ENCODE measurements at places on chromosomes 5 and 9. TPM values are rescaled to one million over a fixed set of nuclear protein-coding genes. Genes with fewer than 3 reads are reported as not detected.

GRCh38 chr5:115920171-115920725 lies 42.0 kb upstream of the LVRN start:
- H3K27me3 ChIP-seq: no peaks in the 10 kb centered on the region
- no peak for DNase-seq
- H3K4me3 ChIP-seq: no peak overlapping the region
- H3K4me1 ChIP-seq: no peaks in the 10 kb centered on the region

- H3K27ac ChIP-seq: no peak overlapping the region
- H3K36me3 ChIP-seq: no peaks in the 10 kb centered on the region
- DNase-seq: no peak
- H3K4me1 ChIP-seq: no peaks in the 10 kb centered on the region
- no peak overlapping the region for H3K4me3 ChIP-seq
Observed at GRCh38 chr5:149598966-149599365, 17.7 kb downstream of the ARHGEF37 start.

Gene SAXO1
- 0.22 TPM for total RNA-seq

GRCh38 chr9:116282597-116282996 lies 129.0 kb downstream of the PAPPA start:
- no peaks in the 10 kb centered on the region for H3K36me3 ChIP-seq
- no peaks in the 10 kb centered on the region for H3K4me1 ChIP-seq
- no peak for DNase-seq
- H3K27me3 ChIP-seq: no peaks in the 10 kb centered on the region
- no peak overlapping the region for H3K4me3 ChIP-seq

DNA sequence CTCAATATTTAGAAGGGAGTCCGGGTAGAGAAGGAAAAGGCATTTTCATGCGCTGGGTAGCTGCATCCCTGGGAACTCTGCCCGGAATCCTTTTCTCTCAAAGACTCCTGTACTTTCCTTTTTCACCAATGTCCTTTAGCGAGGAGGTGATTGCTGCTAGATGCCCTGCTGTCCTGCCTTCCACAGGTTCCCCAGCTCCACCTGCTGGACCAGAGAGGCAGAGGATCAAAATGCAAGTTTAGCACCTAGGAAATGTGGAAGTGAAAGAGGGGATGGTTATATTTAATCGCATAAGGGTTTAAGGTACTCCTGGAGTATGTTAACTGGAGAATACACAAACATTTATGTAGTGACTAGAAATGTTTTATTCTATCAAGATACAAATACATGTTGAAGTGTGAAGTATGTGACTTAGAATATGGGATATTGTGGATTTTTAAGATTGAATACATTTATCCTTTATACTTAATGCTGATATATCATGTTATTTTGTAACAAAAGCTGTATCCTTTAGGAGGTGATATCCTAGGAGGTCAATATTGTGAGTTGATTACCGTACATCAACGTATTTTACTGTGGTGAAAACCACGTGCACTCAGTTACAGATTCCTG lies 145.7 kb downstream of the ARHGAP26 start:
- H3K27ac ChIP-seq: no peak overlapping the region
- DNase-seq: no peak
- H3K36me3 ChIP-seq: no peaks in the 10 kb centered on the region
- H3K4me1 ChIP-seq: no peaks in the 10 kb centered on the region

Gene HTR4
- 0.35 TPM for total RNA-seq
